ENCODE measurements at places on chromosomes 4 and X.

- no peaks in the 10 kb centered on the region for H3K36me3 ChIP-seq
- no peaks in the 10 kb centered on the region for H3K4me1 ChIP-seq
- no peak for DNase-seq
- H3K4me3 ChIP-seq: no peak overlapping the region
- H3K27me3 ChIP-seq: no peaks in the 10 kb centered on the region
- no peak overlapping the region for H3K27ac ChIP-seq
Observed at GRCh38 chrX:66005830-66006449, 33.9 kb downstream of the VSIG4 start.

DNA sequence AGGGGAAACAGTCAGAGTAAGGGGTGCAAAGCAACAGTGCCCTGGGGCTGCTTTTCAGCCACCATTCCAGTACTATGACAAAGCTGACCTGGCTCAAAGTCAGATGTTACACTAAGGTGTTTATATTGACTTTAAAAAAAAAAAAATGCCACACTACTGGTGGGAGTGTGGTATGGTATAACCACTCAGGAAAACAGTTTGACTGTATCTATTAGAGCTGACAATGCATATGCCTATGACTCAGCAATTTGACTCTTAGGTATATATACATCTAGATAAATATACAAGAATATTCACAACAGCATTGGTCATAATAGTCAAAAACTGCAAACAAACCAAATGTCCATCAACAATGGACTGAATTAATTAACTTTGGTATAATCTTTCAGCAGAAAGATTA is 15.0 kb downstream of the ASB9 start:
- no peaks in the 10 kb centered on the region for H3K4me1 ChIP-seq
- DNase-seq: no peak
- H3K36me3 ChIP-seq: no peaks in the 10 kb centered on the region
- no peak overlapping the region for H3K27ac ChIP-seq

DNA sequence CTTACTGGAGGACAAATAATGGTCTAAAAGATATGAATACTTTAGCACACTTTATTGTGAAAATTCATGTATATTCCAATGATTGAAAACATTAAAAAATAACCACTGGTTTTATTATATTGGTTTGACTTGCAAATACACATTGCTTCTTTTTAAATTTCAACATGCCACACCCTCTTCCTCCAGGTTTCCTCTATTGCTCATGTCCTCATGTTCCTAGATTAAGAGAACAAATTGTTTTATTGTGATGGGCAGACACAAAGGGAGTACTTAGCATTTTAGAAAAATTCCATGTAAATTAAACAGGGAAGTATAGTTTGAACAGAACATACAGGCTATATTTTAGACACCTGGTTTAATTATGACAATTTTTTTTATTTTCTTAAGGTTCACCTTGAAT is 230.6 kb upstream of the GPRIN3 start:
- H3K36me3 ChIP-seq: no peaks in the 10 kb centered on the region
- H3K4me1 ChIP-seq: no peaks in the 10 kb centered on the region
- no peak for DNase-seq
- no peak overlapping the region for H3K4me3 ChIP-seq

DNA sequence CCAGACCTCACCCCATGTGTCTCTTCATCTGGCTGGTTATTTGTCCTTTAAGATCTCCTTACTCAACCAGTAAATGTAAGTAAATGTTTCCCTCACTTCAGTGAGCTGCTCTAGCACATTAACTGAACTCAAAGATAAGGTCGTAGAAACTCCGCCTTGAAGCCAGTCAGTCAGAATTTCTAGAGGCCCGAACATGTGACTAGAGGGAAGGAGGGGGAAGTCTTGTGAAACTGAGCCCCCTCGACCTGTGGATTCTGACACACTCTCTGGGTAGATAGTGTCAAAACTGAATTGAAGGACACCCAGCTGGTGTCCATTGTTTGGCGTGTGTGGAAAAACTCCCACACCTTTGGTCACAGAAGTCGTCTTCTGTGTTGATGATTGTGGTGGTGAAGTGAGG is 933.9 kb downstream of the ADGRL3 start:
- DNase-seq: no peak
- H3K4me1 ChIP-seq: no peaks in the 10 kb centered on the region
- H3K27ac ChIP-seq: no peak overlapping the region

DNA sequence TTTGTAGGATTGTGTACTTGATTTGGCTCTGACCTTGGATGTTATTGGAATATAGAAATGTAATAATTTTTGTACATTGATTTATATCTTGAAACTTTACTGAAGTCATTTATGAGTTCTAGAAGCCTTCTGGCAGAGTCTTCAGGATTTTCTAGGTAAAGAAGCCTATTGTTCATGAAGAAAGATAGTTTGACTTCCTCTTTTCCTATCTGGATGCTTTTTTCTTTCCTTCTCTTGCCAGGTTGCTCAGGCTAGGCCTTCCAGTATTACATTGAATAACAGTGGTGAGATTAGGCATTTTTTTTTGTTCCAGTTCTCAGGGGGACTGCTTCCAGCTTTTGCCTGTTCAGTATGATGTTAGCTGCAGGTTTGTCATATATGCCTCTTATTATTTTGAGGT is 191.1 kb downstream of the NAA11 start:
- DNase-seq: no peak
- H3K27ac ChIP-seq: no peak overlapping the region
- H3K27me3 ChIP-seq: no peaks in the 10 kb centered on the region
- H3K4me3 ChIP-seq: no peak overlapping the region
- no peaks in the 10 kb centered on the region for H3K4me1 ChIP-seq
